Stimulated activated CD4-positive, alpha-beta T cell treated with anti-CD3 and anti-CD28 coated beads, Interleukin-12 subunit alpha, Interleukin-12 subunit beta, amount 100 ng/mL, for 4 hours (primary cell): ENCODE measurements at places on chromosomes 4 and X.

- DNase-seq: no peak
Observed at GRCh38 chrX:78543281-78543680, 115.8 kb downstream of the RTL3 start.

DNA sequence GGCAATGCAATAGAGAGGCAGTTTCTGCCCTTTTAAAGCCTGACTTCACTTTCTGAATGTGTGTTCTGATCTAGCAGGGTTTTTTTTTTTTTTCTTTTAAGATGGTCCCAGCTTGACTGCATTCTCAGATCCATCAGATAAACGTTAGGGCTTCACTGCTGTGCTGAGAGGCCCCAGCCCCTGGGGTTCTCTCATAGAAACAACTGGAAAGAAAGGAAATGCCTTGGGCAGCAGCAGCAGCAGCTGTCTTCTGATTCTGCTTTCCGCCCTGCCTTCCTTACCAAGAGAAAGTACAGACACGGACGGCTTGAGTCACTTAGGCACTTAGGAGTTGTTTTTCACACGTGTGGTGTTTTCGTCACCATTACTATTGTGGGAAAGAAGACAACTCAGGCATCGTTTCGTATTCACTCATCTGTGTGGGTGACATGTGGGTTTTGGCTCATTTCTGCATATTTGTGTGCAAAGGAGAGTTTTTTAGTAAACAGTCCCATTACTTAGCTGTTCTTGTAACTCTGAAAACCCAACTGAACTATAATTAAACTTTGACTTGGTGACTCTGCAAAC is 172.0 kb downstream of the PTTG2 start:
- peak; percentile 44 for DNase-seq

- no peak for DNase-seq
Observed at GRCh38 chr4:41683326-41683725, 65.2 kb downstream of the PHOX2B start.

- DNase-seq: no peak
Observed at GRCh38 chr4:94434505-94434904, 17.2 kb upstream of the PDLIM5 start.

GRCh38 chrX:10360116-10360515 is 203.3 kb downstream of the CLCN4 start:
- no peak for DNase-seq

DNA sequence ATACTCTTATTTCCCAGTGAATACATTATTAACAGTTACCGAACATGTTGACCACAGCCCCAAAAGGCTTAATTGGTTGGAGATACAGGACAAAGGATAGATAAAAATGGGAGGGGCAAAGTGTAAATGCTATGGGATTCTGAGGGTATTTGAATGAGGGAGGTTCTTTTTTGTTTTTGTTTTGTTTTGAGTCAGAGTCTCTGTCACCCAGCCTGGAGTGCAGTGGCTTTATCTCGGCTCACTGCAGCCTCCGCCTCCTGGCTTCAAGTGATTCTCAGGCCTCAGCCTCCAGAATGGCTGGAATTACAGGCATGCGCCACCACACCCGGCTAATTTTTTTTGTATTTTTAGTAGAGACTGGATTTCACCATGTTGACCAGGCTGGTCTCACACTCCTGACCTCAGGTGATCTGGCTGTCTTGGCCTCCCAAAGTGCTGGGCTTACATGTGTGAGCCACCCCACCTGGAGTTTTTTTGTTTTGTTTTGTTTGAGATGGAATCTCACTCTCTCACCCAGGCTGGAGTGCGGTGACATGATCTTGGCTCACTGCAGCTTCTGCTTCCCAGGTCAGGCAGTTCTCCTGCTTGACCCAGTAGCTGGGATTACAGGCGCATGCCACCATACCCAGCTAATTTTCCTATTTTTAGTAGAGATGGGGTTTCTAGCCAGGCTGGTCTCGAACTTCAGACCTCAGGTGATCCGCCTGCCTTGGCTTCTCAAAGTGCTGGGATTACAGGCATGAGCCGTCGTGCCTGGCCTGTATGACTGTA is 9.0 kb downstream of the UBE2K start:
- no peak for DNase-seq

- no peak for DNase-seq
Observed at GRCh38 chr4:76215077-76215476, 1.5 kb upstream of the SCARB2 start.

DNA sequence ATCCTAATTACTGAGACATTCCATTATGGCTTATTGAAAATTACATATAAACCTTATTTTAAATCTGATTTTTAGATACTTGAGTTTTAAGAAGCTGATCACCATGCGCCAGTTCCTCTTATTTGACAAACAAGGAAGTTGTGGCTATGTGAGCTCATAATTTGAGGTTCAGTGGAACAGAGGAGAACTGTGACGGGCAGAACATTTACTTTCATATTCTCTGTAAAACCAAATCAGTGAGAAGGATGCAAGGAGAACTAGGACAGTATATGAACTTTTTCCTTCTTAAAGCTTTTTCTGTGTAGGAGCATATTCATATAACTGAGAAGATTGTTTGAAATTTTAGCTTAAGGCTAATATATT is 25.3 kb downstream of the STIM2 start:
- no peak for DNase-seq

GRCh38 chr4:170662250-170662649 is 572.5 kb upstream of the AADAT start:
- DNase-seq: no peak

GRCh38 chr4:16884673-16885460 is 13.6 kb downstream of the LDB2 start:
- no peak for DNase-seq

DNA sequence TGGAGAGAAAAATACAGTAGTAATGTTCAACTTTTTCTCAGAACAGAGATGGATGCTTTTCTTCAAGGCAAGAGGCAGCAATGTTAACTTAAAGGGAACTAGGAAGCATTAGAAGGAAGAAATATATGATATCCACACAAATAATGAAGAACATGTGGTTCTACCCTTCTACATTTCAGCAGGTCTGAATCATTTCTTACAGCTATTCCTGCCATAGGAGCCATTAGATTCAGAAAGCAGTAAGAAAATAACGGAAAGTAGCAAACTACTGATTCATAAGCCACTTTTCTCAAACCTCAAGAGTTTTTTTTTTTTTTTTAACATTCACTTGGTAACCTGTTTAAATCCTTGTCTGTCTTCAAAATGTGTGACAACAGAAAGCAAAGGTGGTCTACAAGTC is 1251.6 kb upstream of the AGA start:
- no peak for DNase-seq

DNA sequence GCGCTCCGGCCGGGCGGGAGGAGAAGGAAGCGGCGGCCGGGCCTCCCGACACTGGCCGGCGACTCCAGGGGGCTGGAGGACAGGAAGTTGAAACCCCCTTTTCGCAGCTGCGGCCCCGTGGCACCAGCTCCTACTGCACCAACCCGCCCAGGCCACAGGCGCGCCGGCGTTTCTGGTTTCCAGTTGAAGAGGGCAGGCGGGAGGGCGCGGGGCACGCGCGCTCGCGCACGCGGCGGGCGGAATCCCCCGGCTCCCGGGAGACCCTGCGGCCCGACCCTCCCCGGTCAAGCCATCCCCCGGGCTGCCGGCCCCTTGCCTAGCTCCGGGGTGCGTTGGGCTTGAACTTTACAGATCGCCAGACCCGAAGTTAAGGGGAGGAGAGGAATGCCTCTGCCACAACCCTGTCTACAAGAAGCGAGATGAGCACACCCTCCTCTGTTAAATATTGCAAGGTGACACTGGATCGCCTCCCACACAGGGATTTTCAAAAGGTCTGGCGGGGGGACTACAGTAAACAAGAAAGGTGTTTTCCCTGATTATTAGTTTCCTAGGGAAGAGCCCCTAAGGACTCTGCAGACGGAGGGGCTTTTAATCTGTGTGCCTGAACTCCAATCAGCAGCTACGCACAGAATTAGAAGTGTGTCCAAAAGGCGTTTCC is 1.4 kb downstream of the ELOVL6 start:
- DNase-seq: peak; percentile 63

DNA sequence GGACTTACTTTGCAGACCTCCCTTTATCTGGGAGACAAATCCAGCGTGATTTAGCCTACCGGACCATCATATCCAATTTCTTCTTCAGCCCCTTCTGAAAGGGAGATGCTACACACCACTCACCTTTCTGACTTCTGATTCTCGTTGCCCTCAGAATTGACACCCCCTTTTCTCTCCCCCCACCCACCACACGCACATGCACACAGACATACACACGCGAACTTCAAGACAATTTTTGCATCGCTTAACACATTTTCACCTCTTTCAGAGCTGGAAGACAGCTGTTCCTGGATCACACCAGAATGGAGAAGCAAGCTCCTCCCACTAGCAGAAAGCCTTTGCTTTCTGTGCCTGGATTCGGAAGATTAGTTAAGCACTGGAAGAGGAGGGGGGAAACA is 1.0 kb upstream of the SNCA start:
- DNase-seq: no peak

GRCh38 chr4:134178706-134179105 is 22.9 kb downstream of the PABPC4L start:
- no peak for DNase-seq

DNA sequence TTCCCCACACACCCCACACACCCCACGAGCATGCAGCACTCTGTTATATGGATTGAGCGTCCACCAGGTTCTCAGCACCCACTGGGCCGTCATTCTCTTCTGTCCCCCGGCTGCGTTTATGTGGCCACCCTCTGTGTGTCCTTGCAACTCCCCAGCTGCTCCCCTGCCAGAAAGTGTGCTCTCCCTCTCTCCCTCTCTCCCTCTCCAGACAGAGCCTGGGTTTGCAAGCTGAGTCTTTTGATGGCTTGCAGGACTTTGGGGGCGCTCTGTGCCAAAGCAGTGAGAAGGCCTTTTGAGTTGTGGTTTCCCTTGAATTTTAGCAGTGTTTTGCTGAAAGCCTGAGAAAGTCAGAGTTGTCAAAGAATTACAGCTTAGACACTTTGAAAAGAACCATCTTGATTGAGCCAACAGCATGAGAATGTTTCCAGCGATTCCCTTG is 173.5 kb downstream of the DCLK2 start:
- DNase-seq: no peak

- DNase-seq: no peak
Observed at GRCh38 chr4:73487233-73487632, 5.7 kb downstream of the AFM start.

DNA sequence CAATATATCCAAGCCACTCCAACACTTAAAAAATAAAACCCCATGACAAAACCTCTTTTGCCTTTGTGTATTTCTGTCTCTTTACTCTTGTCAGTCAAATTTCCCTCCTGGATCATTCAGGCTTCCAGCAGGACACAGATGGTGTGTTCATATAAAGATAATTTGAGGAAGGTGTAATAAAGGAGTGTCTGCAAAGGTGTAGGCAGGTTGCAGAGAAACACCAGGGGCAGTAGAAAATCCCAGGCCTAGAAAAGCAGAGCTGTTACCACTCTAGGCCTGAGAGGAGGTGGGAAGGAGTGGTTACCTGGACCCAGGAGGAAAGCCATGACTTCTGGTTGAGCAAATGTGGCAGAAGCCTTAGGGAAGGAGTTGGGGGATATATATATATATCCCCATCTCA is 28.8 kb downstream of the CHRNA9 start:
- DNase-seq: no peak

DNA sequence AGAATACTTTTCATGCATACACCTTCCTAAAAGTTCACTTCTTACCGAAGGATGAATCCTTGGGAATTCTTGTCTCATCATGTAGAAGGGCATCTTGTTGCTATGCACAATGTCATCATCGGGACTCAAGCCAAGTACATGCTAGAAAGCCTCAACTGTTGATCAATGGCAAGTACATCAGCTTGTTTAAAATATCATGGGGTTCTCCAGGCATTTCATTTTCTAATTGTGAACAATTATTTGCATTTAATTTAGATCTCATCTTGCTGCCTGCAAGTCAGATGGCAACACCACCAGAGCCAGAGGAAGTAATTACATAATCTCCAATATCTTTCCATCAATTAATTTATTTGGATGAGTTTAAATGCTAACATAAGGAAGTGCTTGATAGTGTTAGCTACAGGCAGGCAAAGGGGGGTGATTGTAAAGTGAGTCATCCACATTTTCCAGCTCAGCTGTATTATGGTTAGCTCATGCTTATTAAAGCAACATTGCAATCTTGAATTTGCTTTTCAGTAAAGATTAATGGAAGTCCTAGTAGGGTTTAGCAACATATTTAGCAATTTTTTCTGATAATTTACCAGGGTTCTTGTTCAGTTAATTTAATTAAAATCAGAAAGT is 356.5 kb downstream of the CBLL2 start:
- DNase-seq: no peak

DNA sequence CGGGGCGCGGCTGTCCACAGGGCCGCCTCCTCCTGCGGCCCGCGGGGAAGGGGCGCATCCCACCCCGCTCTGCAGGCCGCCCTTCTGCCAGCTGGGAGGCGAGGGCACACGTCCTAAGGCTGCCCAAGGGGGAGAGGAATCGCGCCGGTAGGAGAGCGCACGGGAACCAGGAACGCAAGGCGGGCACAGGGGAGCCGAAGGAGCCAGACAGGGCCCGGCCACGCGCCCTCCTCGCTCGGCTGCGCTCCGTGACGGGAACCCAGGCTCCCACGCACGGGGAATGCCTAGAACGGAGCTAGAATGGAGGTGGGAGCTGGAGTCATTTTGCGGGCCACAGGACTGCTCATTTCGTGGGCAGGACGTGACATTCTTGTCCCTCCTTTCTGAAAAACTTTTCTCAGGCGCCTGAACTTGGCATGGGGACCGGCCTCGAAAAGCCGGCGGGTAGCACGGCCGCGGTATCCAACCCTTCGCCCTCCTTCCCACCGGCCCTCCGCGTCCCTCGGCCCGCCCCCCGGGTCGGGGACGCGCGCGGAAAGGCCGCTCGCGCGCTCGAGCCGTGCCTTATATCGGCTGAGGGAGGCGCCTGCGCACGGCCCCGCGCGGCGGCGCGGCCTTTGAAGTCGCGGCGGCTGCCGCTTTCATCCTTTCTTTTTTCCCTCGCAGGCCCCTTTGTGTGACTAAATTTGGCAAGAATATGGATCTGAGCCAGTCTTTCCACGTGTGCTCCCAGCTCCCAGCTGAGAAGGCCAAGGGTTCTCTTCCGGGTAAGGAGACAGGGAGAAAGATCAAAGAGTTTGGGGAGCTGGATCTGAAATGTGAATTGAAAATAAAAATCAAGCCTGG is 4.2 kb upstream of the LEF1 start:
- DNase-seq: peak; percentile 73

- peak; percentile 4 for DNase-seq
Observed at GRCh38 chr4:140637836-140638235, 69.1 kb upstream of the UCP1 start.

GRCh38 chr4:153684971-153685371 is 891 bp downstream of the TLR2 start:
- no peak for DNase-seq

DNA sequence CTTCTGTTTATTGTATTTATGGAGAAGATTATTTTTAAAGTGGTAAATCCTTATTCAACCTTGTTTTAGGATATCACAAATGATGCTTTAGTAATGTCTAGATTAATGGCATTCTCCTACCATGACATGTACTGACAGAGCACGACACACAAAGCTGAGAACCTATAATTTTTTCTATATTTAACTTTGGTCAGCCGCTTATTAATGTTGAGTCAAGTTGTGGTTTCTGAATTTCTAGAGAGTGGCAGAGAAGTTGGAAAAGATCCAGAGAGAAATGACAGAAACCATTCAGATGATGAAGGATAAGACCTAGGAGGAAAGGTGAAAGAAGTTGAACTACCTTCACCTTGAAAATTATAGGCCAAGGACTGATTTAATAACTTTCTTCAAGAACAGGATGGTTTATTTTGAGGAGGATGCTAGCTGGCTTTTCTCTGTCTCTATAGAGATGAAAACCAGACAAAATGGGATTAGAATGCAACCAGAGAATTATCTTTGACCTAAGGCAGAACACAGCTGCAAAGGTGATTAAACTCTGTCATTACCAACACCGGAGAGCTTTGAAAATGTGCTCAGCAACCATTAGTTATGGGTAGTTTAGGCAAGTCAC is 62.6 kb upstream of the TSPAN5 start:
- no peak for DNase-seq

- DNase-seq: no peak
Observed at GRCh38 chr4:86014599-86014998, 345.3 kb downstream of the MAPK10 start.
